Activated CD4-positive, alpha-beta memory T cell treated with anti-CD3 and anti-CD28 coated beads for 36 hours (primary cell): ENCODE measurements at places on chromosomes 12 and 14. TPM values are rescaled to one million over a fixed set of nuclear protein-coding genes. Genes with fewer than 3 reads are reported as not detected.

DNA sequence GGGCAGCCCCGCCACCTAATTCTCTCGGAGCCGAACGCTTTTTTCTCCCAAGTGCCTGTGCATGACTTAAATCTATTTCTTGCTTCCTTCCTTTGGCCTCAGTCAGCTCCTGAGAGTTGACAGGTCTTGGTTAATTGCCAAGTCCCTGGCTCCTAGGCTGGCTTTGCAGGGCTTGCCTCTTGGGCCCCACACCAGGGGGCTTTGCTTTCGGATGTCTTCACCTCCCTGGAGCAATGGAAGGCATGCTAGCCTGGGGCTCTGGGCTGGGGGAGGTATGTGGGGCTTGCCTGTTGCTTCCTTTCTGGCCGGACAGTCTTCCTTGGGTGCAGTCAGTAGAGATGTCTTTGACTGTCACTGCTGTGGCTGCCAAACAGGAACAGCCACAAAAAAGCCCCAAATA lies 2.2 kb upstream of the KRT80 start:
- no peak for DNase-seq

GRCh38 chr14:52266782-52267181 lies 716 bp upstream of the PTGDR start:
- no peak for DNase-seq

Gene P2RX2
- total RNA-seq, result not detected

DNA sequence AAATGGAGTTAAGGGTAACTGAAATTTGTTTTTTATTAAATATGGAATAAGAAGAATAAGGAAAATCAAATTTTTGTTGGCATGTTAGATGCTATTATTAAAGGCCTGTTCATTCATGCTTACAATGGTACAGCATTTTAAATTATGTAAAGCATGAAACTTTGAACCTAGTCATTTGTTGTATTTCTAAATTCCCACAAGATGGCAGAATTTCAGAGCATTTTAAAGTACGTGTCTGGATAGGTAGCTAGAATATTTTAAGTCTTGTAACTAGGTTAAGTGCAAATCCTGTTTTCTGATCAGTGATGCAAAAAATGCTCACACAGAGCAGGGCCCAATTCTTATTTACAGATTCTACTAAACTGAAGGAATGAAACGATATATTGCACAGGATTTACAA lies 585.6 kb upstream of the MIS18BP1 start:
- DNase-seq, result no peak

DNA sequence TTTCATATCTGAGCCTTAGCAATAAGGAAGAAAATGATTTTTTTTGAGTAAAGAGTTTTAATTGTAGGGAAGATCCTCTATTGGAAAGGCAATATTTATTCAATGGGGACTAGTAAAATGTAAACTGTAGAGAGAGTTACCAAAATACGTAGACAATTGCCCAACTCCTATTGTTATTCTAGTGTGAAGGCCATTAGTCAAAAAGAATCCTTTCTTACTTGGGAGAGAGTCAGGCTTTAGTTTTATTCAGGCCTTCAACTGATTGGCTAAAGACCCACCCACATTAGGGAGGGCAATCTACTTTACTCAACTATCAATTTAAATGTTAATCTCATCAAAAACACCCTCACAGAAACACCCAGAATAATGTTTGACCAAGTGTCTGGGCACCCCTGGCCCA lies 485.8 kb upstream of the ATXN7L3B start:
- no peak for DNase-seq

DNA sequence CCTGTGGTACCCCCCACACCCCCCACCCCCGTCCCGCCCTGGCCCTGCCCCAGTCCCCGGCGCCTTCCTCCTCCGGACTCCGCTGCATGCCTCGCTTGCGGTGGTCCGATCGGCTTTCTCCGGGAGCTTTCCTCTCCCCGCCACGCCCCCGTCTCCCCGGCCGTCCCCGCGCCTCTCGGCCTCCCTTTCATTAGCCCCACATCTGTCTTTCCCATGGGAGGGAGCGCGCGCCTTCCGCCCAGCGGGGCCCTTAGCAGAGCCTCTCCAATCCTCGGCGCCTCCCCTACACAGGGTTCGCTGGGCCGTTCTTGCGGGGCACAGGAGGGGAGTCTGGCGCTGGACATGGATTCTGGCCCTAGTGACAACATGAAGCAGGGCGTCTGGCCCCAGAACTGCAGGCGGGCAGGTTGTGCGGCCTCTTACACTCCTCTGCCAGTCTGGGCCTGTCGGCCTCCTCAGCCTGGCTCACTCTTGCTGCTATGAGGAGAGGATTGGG lies 1.5 kb upstream of the EFS start:
- DNase-seq, result no peak

GRCh38 chr12:2325519-2325918 lies 272.7 kb downstream of the CACNA1C start:
- no peak for DNase-seq

DNA sequence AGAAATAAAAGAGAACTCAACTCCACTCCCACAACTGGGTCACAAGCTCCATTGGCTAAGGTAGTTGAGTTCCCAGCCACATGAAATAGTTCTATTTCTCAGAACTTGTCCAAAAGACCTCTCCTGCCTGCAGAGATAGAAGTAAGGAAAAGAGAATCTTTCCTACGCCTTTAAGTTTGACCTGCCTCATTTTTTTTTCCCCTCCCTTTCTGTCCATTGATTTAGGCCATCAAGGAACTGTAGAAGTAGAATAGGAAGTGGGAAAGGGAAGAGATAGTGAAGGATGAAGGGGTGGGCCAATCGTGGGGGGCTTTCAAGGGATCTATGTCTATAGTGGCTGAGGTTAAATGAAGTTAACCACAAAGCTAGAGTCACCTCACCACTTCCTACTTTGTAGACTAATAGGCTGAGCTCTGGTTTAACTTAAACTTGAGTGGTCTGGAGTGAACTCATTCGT lies 13.9 kb upstream of the NUDT4 start:
- DNase-seq, result no peak
